NCI-H69 (cell line): ENCODE measurements at places on chromosomes 6 and 20.
A peak's percentile ranks its signal among the peaks of the same experiment; 100 is the strongest.

DNA sequence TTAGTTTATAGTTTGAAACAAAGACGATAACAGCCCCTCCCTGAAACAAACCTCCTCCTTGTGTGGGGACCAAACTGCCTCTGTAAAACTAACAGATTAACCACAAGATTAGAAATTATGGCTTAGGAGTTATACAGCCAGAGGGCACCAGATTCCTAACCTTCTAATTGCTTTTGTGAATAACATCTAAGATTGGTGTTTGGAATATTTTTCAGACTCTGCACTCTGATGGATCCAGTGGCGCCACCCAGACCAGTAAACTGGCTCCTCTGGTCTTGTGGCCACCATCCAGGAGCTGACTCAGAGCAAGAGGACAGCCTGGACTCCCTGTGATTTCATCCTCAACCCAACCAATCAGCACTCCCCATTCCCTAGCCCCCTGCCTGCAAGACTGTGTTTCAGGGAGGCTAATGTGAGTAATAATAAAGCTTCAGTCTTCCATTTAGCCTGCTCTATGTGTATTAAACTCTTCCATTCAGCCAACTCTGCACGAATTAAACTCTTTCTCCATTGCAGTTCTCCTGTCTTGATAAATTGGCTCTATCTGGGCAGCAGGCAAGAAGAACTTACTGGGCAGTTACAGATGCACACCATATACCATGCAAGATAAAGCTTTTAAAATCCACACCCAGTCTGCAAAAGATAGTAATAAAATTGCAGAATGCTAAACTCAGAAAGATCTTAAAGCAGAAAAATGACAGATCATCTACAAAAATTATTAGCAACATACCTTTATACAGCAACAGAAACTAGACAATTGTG lies 58.5 kb upstream of the SLC22A16 start:
- no peak for DNase-seq

- peak; percentile 89 for DNase-seq
Observed at GRCh38 chr6:148249679-148250375, 92.8 kb upstream of the SASH1 start.

GRCh38 chr6:44980841-44981240 lies 347.3 kb upstream of the RUNX2 start:
- no peak for DNase-seq

- peak; percentile 69 for DNase-seq
Observed at GRCh38 chr20:22762576-22763256, 178.3 kb upstream of the FOXA2 start.
